ENCODE measurements at places on chromosomes 5 and 9. TPM values are rescaled to one million over a fixed set of nuclear protein-coding genes. Genes with fewer than 3 reads are reported as not detected.

Gene TEX10
- 22.7 TPM for total RNA-seq

Gene UGT3A1
- total RNA-seq: 0.38 TPM

Gene OR13C8
- total RNA-seq: not detected

Gene HNRNPK
- total RNA-seq: 504 TPM

Gene IL13
- not detected for total RNA-seq

Gene ANKDD1B
- total RNA-seq: 0.89 TPM

Gene ERAP2
- 26.7 TPM for total RNA-seq

Gene PRUNE2
- 7.7 TPM for total RNA-seq

Gene RELL2
- 4.6 TPM for total RNA-seq

Gene CCNO
- total RNA-seq: 0.65 TPM

Gene DOK3
- total RNA-seq: 1.1 TPM

Gene PCSK5
- total RNA-seq: 7.7 TPM

Gene C9
- not detected for total RNA-seq

Gene DELE1
- 79.9 TPM for total RNA-seq

Gene PKD2L2
- total RNA-seq: not detected

Gene WNK2
- 0.13 TPM for total RNA-seq

Gene LURAP1L
- 3.9 TPM for total RNA-seq

Gene NEUROG1
- not detected for total RNA-seq

Gene PCDHGA9
- 6.1 TPM for total RNA-seq

Gene ATP6V1G1
- 84.6 TPM for total RNA-seq

Gene PCDHAC1
- total RNA-seq: under 0.01 TPM

Gene GFI1B
- total RNA-seq: not detected

Gene NMUR2
- total RNA-seq: 0.16 TPM

Gene LHX6
- under 0.01 TPM for total RNA-seq

Gene IFNB1
- total RNA-seq: not detected

Gene LCP2
- total RNA-seq: not detected

Gene SAXO1
- total RNA-seq: 0.51 TPM

Gene ASPN
- total RNA-seq: not detected

Gene IL3
- total RNA-seq: not detected

Gene PCDHAC2
- 0.25 TPM for total RNA-seq

Gene GHR
- 0.49 TPM for total RNA-seq

Gene ANKRD34B
- 1.5 TPM for total RNA-seq

Gene MXD3
- 66.2 TPM for total RNA-seq

Gene NOXA1
- total RNA-seq: 0.33 TPM

Gene FPGS
- total RNA-seq: 102 TPM

Gene CDKN2B
- 17.6 TPM for total RNA-seq

Gene AGXT2
- total RNA-seq: not detected

Gene SOWAHA
- 0.16 TPM for total RNA-seq

Gene C1QTNF2
- not detected for total RNA-seq

Gene NR5A1
- total RNA-seq: not detected

Gene CD180
- total RNA-seq: not detected

Gene LCN2
- not detected for total RNA-seq

Gene INSL6
- not detected for total RNA-seq

Gene PDZD2
- total RNA-seq: 3.8 TPM
